A549 treated with CpdA at 1 μM for 4 hours (cell line): ENCODE measurements at places on chromosomes 4 and X. TPM values are rescaled to one million over a fixed set of nuclear protein-coding genes. Genes with fewer than 3 reads are reported as not detected.

BST1 gene
- 15.8 to 20.7 TPM (median 18.2 TPM) in 5 replicates for total RNA-seq

BEX5 gene
- not detected in 5 replicates for total RNA-seq

CAPN6 gene
- not detected in 5 replicates for total RNA-seq

REELD1 gene
- total RNA-seq, result not detected in 5 replicates

SHROOM3 gene
- 2.9 to 4.5 TPM (median 4.4 TPM) in 5 replicates for total RNA-seq

TREX2 gene
- 0.78 to 2.2 TPM (median 1.6 TPM) in 5 replicates for total RNA-seq

MMRN1 gene
- total RNA-seq, result not detected in 5 replicates

KLHL4 gene
- total RNA-seq, result 2.8 to 3.6 TPM (median 3.2 TPM) in 5 replicates

ABCG2 gene
- 20.6 to 24.1 TPM (median 21.2 TPM) in 5 replicates for total RNA-seq

CSAG2 gene
- total RNA-seq, result not detected in 5 replicates

FGA gene
- total RNA-seq, result 5.8 to 8.7 TPM (median 6.3 TPM) in 5 replicates

PRKG2 gene
- 0.70 to 1.2 TPM (median 0.84 TPM) in 5 replicates for total RNA-seq

SSX4 gene
- not detected in 5 replicates for total RNA-seq

EPHA5 gene
- 0.22 to 0.56 TPM (median 0.41 TPM) in 5 replicates for total RNA-seq

EPGN gene
- total RNA-seq, result 0.13 TPM in 1 of 5 replicates, not detected in the others

AWAT2 gene
- not detected in 5 replicates for total RNA-seq

PNMA6A gene
- total RNA-seq, result 3.1 to 5.0 TPM (median 4.8 TPM) in 5 replicates

PNMA6F gene
- not detected in 5 replicates for total RNA-seq

COL4A6 gene
- total RNA-seq, result 14.3 to 17.2 TPM (median 15.7 TPM) in 5 replicates

PRMT9 gene
- total RNA-seq, result 3.4 to 4.0 TPM (median 3.5 TPM) in 5 replicates

SPON2 gene
- total RNA-seq, result 0.09 to 0.38 TPM (median 0.14 TPM) in 4 of 5 replicates, not detected in the other

FGFBP1 gene
- total RNA-seq, result 3.3 to 4.3 TPM (median 3.8 TPM) in 5 replicates

NSUN7 gene
- 0.14 to 0.53 TPM (median 0.30 TPM) in 5 replicates for total RNA-seq

PRSS12 gene
- 0.13 to 0.40 TPM (median 0.24 TPM) in 5 replicates for total RNA-seq

GRID2 gene
- not detected in 5 replicates for total RNA-seq

PCDH10 gene
- total RNA-seq, result 0.09 to 0.27 TPM (median 0.15 TPM) in 5 replicates

TAB3 gene
- total RNA-seq, result 7.5 to 10.4 TPM (median 9.9 TPM) in 5 replicates

FSTL5 gene
- 0.02 TPM in 1 of 5 replicates, not detected in the others for total RNA-seq

MGAT4D gene
- total RNA-seq, result not detected in 5 replicates

SCML1 gene
- 5.3 to 6.1 TPM (median 5.8 TPM) in 5 replicates for total RNA-seq

SH2D1A gene
- not detected in 5 replicates for total RNA-seq

DDX60 gene
- total RNA-seq, result 1.5 to 5.7 TPM (median 2.8 TPM) in 5 replicates

ARMCX2 gene
- total RNA-seq, result 0.07 TPM in 1 of 5 replicates, not detected in the others

LIMCH1 gene
- 31.6 to 45.0 TPM (median 37.8 TPM) in 5 replicates for total RNA-seq

SUPT20HL1 gene
- not detected in 5 replicates for total RNA-seq

SMIM31 gene
- 0.05 to 0.08 TPM (median 0.05 TPM) in 3 of 5 replicates, not detected in the others for total RNA-seq

MAOA gene
- total RNA-seq, result 0.08 to 0.47 TPM (median 0.29 TPM) in 5 replicates

TMEM144 gene
- 3.1 to 4.3 TPM (median 3.6 TPM) in 5 replicates for total RNA-seq
